ENCODE measurements at places on chromosomes 16 and 17. TPM values are rescaled to one million over a fixed set of nuclear protein-coding genes. Genes with fewer than 3 reads are reported as not detected.
A peak's percentile ranks its signal among the peaks of the same experiment; 100 is the strongest.

RSPRY1 gene
- 49.3 TPM for total RNA-seq

GRCh38 chr17:2549392-2550211, 37.9 kb upstream of the METTL16 start:
- no peak for DNase-seq
- H3K27ac ChIP-seq = no peak overlapping the region
- H3K4me3 ChIP-seq = no peak overlapping the region
- H3K27me3 ChIP-seq = peaks cover 16% of the 10 kb centered on the region

GFAP gene
- not detected for total RNA-seq

GRCh38 chr16:75801307-75801706, 75.0 kb upstream of the CPHXL start:
- H3K4me3 ChIP-seq = no peak overlapping the region
- DNase-seq = no peak
- no peaks in the 10 kb centered on the region for H3K36me3 ChIP-seq
- peaks cover 11% of the 10 kb centered on the region for H3K27me3 ChIP-seq

RNF43 gene
- total RNA-seq = not detected

DNA sequence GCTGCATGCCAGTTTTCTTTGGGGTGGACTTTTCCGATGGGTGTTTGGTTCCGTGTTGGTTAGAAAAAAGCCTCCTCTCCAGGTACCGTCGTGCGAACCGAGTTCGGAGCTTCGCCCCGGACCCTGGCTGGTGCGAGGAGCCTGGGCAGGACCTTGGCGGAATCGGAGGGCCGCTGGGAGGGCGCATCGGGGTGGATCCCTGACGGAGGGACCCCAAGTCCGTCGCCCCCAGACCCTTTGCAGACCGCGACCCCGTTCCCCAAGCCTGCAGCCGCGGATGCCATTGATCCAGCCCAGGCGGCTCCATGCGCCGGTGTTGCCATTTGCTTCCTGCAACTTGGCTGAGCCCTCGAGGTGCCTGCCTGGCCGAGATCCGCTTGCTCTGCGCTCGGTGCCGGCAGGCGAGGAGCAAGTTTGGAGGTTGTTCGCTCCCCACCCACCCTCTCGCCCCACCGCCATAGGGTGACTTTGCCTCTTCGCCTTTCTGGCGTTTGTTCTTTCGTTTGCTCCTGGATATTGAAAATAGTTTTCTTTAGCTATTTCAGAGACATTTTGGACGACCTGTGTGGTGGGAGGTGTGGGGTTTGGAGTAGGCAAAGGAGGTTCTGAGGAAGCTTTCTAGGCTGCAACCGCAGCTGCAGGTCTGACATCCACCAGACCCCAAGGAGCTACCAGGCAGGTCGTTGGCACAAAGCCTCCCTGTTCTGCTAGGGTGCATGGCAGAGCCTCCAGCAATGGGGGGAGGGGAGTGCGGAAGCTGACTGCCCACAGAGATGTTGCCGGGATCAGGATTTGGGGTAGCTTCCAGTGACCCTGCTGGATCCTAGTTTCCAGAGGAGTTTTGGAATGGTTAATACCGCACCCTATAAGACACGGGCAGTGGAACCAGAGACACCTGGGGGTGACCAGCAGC, 58.2 kb downstream of the RAP1GAP2 start:
- H3K27me3 ChIP-seq = no peaks in the 10 kb centered on the region
- no peak for DNase-seq
- H3K4me3 ChIP-seq = peak overlapping the region; percentile 81
- H3K4me1 ChIP-seq = peaks cover 14% of the 10 kb centered on the region
- H3K27ac ChIP-seq = no peak overlapping the region

CHMP6 gene
- total RNA-seq = 35.9 TPM

DNA sequence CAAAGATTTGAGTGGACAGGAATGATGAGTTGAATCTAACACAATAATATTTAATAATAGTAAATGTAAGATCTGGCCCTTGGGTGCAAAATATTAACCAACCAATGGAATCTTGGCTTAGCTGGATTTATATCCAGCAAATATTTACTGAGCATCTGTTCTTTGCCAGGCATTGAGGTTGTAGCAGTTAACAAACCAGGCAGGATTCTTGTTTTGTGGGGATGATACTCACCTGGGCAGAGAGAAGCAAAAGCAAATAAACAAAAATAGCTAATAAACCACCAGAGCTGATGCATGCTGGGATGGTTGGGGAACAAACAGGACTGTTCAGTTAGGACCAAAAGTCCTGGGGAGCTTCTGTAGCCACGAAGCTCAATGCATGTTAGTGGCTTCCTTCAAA, 84.1 kb upstream of the CDH13 start:
- peaks cover 43% of the 10 kb centered on the region for H3K27me3 ChIP-seq
- H3K4me1 ChIP-seq = no peaks in the 10 kb centered on the region
- DNase-seq = no peak
- H3K27ac ChIP-seq = no peak overlapping the region
- H3K4me3 ChIP-seq = no peak overlapping the region

DNA sequence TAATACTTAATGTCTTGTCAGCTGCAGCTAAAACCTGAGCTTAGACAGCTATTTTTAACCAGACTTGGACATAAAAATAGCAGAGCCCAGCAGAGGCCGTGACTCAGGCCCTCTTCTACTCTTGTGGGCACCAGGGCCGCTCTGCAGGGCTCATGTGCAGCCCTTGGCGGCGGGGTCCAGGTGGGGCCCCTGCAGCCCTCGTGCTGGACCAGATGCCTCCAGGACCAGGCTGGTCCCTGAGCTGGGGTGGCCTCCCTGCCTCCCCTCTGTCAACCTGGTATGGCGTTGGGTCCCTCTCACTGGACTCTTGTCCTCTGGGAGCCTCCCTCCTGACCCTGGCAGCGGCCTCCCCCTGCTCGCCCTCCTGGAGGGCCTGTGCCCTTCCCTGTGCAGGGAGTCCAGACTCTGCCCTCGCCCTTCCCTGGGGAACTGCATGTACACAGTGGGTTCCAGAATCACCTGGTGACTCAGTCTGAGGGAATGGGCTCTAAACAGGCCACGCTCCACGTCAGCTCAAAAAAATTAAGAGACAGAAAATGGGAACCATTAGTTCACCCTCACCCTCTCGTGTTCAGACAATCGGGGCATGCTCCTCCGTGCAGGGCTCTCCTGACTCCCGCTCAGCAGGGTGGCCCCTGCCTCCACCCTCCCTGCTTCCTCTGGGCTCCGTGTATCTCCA, 9.7 kb downstream of the CDK5R1 start:
- DNase-seq = no peak
- H3K4me3 ChIP-seq = no peak overlapping the region
- H3K27me3 ChIP-seq = no peaks in the 10 kb centered on the region
- H3K36me3 ChIP-seq = no peaks in the 10 kb centered on the region
- H3K27ac ChIP-seq = no peak overlapping the region
- H3K4me1 ChIP-seq = peaks cover 11% of the 10 kb centered on the region

DNA sequence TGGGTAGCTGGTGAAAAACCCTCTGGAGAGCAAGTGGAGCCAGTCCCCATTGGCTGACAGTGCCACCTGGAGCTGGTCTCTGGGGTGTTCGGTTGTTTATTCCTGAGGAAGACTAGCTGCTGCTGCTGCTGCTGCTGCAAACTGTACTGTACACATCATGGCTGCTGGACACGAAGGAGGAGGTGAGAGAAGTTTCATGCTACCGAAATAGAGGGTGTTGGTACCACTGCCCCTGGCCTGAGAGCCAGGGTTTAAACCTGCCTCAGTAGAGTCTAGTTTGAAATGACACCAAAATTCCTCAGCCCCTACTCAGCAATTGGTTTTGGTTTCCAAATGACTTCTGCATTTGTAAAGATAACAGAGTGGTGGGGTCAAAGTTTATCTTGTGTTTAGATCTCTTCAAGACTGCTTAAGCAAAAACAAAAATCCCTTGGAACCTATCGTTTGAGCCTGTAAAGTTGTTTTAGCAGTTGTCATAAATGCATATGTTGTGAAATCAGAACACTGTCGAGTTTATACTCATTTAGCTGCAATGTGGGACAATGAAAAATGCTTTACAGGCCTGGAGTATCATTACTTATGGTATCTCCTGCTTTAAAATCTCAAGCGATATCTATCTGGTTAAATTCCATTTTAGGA, 40.8 kb downstream of the CYB5B start:
- H3K27ac ChIP-seq = no peak overlapping the region
- no peak for DNase-seq
- no peaks in the 10 kb centered on the region for H3K27me3 ChIP-seq
- peaks cover 29% of the 10 kb centered on the region for H3K36me3 ChIP-seq
- H3K4me1 ChIP-seq = peaks cover 2% of the 10 kb centered on the region
- H3K4me3 ChIP-seq = no peak overlapping the region

DNA sequence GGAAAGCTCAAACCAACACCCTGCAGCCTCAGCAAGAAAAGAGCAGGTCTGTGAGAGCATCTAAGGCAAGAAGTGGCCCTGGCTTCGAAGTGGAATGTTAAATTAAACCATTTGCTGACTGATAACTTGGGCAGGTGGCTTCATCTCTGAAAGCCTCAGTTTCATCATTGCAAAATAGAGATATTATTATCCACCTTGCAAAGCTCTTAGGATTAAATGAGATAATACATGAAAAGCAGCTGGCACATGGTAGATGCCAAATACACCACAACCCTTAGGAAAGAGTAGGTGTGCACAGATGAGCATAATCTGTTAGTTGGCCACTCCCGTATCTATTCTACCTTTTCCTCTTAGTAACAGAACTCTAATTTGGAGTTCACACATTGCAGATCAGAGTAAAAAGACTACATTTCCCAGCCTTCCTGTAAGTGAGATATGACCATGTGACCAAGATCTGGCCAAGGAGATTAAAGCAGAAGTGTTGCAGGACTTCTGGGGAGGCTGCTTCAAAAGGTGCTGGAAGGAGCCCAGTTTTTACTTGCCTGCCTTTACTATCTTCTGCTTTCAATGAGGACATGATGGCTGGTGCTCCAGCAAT, 288.7 kb downstream of the SOX9 start:
- no peak overlapping the region for H3K27ac ChIP-seq
- no peaks in the 10 kb centered on the region for H3K27me3 ChIP-seq
- H3K4me3 ChIP-seq = no peak overlapping the region
- H3K4me1 ChIP-seq = peaks cover 35% of the 10 kb centered on the region
- DNase-seq = no peak

ATP1B2 gene
- 3.0 TPM for total RNA-seq

ENPP7 gene
- total RNA-seq = not detected

- H3K27ac ChIP-seq = peak overlapping the region; percentile 94
- no peak overlapping the region for H3K4me3 ChIP-seq
- peaks cover 22% of the 10 kb centered on the region for H3K4me1 ChIP-seq
Measured at GRCh38 chr17:48003417-48004151, 32.7 kb downstream of the CDK5RAP3 start.

TIMP2 gene
- total RNA-seq = 1,096 TPM

- H3K4me1 ChIP-seq = no peaks in the 10 kb centered on the region
- H3K4me3 ChIP-seq = no peak overlapping the region
- no peaks in the 10 kb centered on the region for H3K36me3 ChIP-seq
- H3K27me3 ChIP-seq = no peaks in the 10 kb centered on the region
- DNase-seq = peak; percentile 77
- no peak overlapping the region for H3K27ac ChIP-seq
Measured at GRCh38 chr16:80670170-80670865, 129.5 kb downstream of the DYNLRB2 start.

TMED6 gene
- total RNA-seq = 0.94 TPM

GRCh38 chr16:24523569-24523968, 15.8 kb upstream of the RBBP6 start:
- no peak overlapping the region for H3K27ac ChIP-seq
- H3K4me3 ChIP-seq = no peak overlapping the region
- peaks cover 17% of the 10 kb centered on the region for H3K27me3 ChIP-seq

DNA sequence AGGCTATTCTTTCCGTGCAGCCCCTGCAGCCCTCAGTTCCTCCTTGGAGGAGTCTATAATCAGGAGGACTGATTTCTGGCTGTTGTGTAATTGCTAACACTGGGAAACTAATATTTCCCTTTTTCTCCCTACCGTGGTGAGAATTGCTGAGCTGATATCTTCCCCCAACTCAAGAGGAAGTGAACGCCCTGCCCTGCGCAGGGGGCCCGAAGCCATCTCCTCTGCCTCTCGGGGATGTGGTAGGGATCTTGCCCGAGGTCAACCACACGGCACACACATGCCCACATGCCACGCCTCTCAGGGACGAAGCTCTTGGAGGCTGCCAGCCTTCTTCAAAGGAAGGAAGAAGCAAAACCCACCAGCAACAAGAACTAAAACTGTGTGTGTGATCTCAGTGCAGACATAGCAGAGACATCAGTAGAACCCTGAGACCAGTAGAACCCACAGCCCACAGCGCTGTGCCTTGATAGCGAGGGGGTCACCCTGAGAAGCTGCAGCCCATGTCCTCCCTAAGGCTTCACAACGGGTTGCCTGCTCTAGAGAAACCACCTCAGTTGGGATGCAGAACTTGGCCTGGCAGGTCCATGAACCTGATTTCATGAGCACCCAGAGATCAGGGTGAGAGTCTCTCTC, 8.9 kb upstream of the ULK2 start:
- H3K4me1 ChIP-seq = no peaks in the 10 kb centered on the region
- H3K4me3 ChIP-seq = no peak overlapping the region
- DNase-seq = no peak
- H3K36me3 ChIP-seq = no peaks in the 10 kb centered on the region
- H3K27me3 ChIP-seq = peaks cover 30% of the 10 kb centered on the region

CRYBA1 gene
- not detected for total RNA-seq

DNA sequence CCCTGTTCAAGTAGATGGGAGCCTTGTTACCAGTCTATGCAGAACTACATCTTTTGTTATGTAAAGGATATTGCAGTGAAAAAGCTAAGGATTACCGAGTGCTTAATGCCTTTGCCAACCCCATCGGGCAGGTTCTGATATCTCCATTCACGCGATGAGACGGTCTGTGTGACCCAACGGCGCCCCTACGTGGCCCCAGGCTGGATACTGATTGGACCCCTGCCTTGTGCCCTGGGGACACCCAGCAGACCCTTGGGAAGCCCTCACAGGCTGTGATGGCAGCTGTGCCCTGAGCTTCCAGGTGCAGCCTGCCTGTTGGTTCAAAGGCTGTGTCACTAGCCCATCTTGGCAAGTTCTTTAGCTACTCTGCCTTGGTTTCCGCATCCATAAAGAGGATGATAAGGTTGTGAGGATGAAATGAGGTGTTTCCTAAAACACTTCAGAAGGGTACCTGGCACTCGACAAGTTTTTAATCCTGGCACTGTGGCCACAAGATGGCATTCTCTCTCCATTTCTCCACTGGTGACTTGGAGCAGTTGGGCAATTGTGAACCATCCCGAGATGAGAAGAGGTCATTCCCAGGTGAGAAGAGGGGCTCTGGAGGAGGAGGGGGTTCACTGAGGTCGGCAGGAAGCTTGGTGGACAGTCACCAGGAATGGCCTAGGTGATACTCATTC, 33.6 kb downstream of the HAPSTR1 start:
- H3K4me3 ChIP-seq = no peak overlapping the region
- peaks cover 18% of the 10 kb centered on the region for H3K36me3 ChIP-seq
- DNase-seq = no peak
- H3K27ac ChIP-seq = peak overlapping the region; percentile 21
